ENCODE measurements at places on chromosomes 4 and X.

DNA sequence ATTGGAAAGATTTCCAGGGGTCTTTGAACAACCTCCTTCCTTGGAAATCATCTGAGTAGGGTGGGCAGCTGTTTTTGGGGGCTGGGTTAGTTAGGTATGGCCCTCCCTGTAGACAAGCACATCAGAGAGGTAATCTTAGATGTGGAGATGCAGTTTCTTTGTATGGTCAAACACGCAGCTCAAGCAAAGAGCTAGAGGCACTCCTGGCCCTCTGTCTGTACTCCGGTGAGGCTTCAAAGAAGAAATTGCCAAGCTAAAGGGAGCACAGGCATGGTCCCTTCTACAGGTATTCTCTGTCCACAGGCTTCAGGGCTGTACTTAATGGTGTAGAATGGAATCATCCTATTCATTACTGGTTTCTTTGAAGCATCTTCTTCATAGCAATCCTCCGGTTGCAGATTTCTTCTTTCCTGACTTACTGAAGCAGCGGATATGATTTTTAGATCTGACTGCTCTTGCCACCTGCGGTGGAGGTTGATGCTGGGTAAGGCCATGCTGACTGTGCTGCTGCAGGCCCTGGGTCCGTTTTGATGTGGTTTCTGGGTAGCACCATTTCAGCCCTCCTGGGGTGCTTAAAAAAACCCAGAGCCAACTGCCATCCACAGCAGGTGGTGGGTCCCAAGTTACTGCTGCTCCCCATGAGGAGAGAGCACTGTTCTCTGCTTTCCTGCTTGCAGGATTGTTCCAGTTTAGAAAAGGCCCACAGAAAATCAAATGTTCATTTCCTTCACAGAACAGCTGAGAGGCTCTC lies 318.9 kb upstream of the GATB start:
- DNase-seq = no peak

DNA sequence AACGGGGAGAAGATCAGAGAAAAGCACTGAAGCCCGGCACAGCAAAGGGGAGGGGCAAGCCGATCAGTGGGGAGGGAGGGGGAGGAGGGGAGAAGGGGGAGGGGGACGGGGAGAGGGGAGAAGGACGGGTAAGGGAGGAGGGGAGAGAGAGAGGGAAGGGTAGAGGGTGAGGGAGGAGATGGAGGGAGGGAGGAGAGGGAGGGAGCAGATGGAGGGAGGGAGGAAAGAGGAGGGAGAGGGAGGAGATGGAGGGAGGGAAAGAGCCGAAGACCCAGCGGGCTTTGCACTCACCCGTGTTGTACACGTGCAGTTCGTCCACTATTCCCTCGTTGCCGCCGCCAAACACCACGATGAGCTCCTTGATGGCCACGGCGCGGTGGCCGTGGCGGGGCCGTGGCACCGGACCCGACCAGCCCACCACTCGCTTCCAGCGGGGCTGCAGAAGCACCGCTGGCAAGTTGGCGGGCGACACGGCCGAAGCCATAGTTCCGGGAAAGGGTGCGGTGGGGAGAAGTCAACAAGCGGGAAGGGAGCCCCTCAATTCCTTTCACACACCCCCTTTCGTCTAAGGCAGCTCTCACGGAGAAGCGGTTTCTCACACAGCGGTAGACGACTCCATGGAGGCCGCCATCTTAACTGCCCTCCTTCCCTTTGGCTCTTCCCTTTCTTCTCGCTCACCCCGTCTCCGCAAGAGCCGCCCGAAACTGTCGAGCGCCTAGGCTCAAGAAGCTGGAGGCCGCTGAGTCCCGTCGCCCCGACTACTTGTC lies 1.1 kb downstream of the HCFC1 start:
- peak; percentile 85 for DNase-seq

DNA sequence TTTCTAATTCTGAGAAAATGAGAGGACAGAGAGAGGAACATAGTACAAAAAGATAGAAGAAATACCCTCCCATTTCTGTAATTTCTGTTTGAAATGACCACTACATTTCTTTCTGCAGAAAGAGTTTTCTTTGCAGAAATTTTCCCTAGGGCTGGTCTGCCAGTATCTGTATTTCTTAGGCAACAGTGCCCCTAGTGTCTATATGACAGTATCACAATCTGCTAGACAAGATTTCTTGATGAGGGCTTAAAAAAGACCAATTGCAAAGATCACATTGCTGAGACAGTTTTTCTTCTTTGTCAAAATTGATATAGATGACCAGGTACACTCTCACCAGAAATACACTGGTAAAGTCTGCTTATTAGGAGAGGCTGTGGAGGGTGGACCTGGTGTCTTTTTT lies 81.0 kb upstream of the ZDHHC15 start:
- peak; percentile 47 for DNase-seq

GRCh38 chr4:1180663-1181062 lies 8.3 kb upstream of the SPON2 start:
- DNase-seq = no peak

- DNase-seq = no peak
Measured at GRCh38 chrX:143733866-143734265, 13.3 kb upstream of the SPANXN2 start.

DNA sequence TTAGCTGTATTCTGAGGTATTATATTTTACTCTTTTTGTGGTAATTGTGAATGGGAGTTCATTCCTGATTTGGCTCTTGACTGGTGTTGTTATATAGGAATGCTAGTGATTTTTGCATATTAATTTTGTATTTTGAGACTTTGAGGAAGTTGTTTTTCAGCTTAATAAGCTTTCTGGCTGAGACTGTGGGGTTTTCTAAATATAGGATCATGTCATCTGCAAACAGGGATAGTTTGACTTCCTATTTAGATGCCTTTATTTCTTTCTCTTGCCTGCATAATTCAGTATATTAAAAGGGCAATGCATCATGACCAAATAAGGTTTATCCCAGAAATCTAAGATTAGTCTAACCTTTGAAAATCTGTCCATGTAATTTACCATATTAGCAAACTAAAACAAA lies 44.7 kb upstream of the EPGN start:
- DNase-seq = no peak

GRCh38 chrX:11261260-11261659 lies 32.0 kb upstream of the AMELX start:
- peak; percentile 64 for DNase-seq

DNA sequence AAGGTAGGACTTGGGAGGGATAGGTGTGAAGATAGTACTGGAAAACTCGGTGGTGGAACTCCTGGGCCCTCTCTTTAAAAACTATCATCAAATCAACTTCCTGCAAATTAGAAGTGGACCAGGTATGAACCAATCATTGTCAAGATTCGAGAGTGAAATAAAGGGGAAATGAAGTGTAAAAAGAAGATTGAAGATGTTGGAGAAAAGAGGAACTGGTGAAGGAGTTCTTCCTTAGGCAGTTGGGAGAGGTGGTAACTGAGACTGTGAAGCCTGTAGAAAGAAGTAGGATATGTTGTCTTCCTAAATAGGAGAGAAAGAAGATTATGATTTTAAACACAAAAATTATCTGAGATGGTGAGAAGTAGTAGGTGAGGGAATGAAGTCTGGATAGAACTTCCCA lies 212.2 kb downstream of the PPP1R2C start:
- DNase-seq = no peak

GRCh38 chr4:99506781-99507180 lies 4.0 kb upstream of the C4orf17 start:
- DNase-seq = peak; percentile 5

- peak; percentile 90 for DNase-seq
Measured at GRCh38 chr4:39975488-39976089, 2.1 kb downstream of the PDS5A start.

GRCh38 chrX:133983974-133984845 lies 1.2 kb downstream of the GPC3 start:
- DNase-seq = no peak

GRCh38 chr4:187027272-187027671 lies 303.6 kb upstream of the FAT1 start:
- no peak for DNase-seq

DNA sequence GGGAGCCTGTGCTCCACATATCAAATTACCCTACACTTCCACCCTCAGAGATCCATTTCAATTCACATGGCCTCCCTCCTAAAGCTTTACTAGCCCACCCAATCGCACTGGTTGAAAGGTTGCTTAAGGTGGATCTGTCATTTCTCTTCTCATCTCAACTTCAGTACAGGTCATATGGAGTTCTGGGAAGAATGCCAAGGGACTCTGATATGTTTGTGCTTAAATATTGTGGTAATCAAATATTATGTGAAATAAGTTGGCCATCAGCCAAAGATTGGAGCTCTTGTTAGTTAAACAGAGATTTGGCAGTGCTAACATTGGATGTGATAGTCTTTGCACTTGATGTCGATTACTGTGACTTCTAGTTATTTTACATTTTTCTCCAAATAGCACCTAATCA lies 20.5 kb downstream of the SEPTIN6 start:
- DNase-seq = peak; percentile 61

DNA sequence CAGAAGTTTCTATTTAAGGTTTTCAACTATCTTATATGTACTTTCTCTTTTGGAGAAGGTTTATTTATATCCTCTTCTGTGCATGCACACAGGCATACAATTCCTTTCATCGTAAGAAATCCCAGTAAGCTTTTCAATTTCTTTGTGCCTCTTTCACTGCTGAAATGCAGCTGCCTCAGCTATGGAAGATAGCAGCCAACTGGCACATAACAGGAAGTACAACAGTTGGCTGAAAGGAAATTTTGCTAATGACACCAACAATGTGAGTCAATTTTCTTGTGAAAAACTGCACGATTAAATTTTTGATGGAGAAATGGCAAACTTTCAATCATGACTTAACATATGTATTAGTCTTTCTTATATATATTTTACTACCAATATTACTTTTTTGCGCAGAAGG lies 74.5 kb upstream of the PAQR3 start:
- DNase-seq = no peak

- no peak for DNase-seq
Measured at GRCh38 chr4:75902352-75902751, at the start of gene PPEF2. PPEF2 (minus strand) TSS chr4:75902452; CDS start chr4:75896325, 6,127 bp downstream.

DNA sequence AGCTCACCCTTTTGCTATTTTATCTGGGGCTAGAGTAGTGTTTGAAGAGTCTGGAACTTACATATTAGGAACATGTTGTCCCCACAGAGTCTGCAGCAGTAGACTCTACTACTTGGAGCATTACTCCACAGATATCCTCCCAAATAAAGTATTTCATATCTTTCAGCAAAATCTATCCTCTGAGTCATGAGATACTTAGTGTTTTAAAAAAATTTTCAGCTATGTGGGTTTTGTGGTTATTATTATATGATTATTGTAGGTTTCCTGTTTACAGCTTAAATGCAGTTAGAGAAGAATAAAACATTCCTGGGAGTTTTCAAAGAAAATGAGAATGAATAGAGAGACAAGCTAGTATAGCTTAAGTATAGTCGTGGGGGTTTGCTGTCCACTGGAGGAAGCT lies 30.9 kb downstream of the PAGE2 start:
- DNase-seq = peak; percentile 35
